ENCODE measurements at places on chromosomes 2 and 18.

DNA sequence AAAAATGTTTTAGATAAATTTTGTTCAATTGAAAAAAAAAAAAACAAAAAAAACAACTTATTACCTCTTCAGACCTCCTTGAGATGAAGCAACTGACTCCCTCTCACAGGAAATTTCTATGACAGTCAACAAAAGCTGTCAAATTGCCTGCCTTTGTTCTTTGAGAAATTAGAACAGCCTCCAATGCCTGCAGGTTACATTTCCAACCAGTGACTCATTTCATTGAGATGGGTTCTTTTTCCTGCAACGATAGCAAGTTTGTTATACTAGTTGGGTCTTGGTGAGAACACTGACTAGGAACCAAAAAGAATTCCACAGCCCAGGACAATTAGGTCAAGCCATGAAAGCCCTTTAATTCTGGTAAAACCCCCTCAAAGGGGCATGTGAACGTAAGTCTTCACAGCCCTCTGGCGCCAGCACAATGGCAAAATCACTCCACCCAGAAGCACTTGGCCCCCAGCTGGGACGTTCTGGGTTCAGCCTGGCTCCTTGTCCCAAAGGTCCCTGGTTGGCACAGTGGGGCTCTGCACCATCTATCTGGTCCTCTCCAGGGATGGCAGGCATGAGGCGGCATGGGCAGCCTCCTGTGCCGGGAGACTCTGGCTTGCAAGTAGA lies 87.0 kb downstream of the SPP2 start:
- no peak overlapping the region for H3K27ac ChIP-seq
- no peak overlapping the region for H3K4me3 ChIP-seq
- H3K36me3 ChIP-seq: no peaks in the 10 kb centered on the region
- H3K4me1 ChIP-seq: no peaks in the 10 kb centered on the region

DNA sequence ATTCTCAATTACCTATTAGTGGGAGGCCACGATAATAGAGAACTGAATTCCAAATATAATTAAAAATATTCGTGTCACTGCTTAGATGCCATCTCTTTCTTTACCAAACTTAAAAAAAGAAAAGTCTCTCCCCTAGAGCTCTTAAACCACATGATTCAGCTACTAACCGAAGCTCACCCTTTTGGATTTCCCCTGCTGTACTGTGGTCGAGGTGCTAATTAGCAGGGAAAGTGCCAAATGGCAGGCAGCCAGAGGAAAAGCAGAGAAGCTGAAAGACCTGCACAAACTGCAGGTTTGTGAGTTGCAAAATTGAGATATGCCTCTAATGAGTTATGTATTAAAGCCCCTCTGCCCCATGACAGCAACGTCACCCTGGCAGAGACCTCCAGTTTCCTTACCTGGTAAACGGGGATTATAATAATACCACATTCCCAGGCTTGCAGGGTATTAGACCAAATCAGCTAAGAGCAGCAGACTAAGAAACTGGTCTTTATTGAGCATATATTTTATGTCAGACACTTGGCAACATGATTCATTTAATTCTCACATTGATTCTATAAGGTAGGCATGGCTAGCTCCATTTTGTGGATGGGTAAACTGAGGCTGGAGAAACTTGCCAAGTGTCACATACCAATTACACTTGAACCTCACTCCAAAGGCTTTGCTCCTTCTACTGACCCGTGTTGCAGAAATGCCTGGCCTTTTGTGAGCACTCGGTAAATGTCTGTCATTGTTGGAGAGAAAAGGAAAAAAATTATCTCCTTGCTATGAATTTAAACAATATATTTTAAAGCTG lies 259.7 kb downstream of the LPIN1 start:
- H3K4me3 ChIP-seq: no peak overlapping the region
- H3K4me1 ChIP-seq: no peaks in the 10 kb centered on the region
- H3K36me3 ChIP-seq: no peaks in the 10 kb centered on the region
- DNase-seq: no peak

DNA sequence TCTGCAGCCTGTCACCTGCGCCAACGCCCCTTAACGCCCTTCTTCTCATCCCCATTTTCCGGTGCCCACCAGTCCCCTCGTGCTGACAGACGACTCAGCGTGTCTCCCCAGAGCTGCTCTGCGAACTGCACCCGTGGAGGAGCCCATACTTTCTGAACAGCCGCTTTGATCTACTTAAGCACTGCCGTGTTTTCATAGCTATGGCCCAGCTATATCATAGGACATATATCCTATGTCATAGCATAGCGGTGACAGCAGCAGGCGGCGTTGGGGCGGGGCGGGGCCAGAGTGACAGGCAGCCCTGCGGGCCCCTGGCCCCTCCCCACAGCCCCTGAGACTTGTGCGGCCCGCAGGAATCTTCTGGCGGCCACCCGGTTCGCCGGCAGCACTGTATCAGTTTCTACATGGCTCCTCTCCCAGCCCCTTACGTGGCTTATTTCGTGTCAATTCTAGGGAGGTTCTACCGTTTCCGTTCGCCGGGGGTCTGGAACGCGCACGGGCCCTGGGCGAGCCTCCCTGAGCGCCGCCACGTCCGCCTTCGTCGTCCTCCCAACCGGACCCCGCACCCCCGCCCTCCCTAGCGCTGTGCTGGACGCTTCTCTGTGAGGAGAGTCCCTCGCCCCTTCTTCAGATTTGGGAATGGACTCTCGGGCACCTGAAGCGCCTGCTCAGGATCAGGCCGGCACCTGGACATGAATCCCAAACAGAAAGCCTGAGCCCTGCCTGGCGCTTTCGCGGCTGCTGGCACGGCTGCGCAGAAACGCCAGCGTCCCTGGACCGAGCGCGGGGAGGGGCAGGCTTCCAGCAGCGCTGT lies 35.4 kb downstream of the PTPN18 start:
- peaks cover 43% of the 10 kb centered on the region for H3K4me1 ChIP-seq
- peak; percentile 62 for DNase-seq
- H3K36me3 ChIP-seq: no peaks in the 10 kb centered on the region
- H3K27ac ChIP-seq: peak overlapping the region; percentile 85

DNA sequence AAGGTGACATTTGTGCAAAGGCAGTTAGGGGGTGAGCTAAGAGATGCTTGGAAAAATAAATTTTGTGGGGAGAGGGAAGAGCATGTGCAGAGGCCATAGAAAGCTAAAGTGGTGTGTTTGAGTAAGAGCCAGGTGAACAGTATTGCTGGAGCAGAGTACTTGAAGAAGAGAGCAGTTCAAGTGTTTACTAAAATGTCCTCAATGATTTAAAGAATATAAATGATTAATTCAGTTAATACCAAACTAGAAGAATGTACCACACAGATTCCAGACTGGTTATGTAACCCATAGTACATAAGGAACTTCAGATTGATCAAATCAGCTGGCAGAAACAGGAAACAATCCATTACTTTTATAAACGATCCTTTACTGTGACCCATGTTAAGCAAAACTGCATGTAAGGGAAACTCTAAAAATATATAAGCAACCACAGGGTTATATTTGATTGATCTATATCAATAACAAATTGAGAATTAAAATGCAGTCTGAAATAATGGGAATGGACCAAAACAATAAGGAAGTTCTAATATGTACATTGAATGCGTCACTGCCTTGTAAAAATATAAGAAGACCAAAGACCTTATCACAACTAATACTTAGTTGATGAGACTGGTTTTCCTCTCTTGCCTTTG lies 76.9 kb downstream of the LDAH start:
- H3K4me1 ChIP-seq: no peaks in the 10 kb centered on the region
- no peak overlapping the region for H3K4me3 ChIP-seq
- no peaks in the 10 kb centered on the region for H3K27me3 ChIP-seq

DNA sequence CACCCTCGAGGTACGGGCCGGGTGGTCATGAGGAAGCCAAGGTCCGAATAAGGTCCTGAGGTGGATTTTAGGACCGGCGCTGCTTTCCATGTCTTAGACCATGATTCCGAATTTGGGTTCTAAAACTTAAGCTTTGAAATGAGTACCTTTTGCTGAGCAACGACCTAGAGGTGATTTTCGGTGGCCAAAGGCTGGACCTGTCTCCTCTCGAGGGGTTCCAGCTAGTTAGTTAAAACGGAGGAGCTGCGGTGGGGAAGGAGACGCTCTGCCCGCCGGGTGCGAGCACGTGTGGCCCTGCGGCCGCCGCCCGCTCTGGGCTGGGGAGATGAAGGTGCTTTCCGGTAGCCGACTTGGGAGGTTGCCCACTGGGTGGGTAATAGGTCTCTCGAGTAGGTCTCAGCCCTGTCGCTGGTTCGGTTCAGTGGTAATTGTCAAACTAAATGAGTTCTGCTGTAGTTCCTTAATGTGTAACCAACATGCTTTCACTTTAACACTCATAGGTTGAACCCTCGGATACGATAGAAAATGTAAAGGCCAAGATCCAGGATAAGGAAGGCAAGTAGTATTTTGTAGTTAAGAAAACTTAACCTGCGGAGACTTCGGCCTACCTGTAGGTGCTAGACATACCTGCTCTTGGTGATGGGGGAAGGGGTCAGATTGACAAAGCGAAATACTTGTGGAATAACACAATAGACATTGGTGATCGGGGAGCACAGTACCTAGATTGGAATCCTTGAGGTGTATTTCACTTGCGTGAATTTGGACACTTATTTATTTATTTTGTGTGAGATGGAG lies 572 bp downstream of the RPS27A start:
- H3K4me3 ChIP-seq: peak overlapping the region; percentile 84
- no peaks in the 10 kb centered on the region for H3K36me3 ChIP-seq
- H3K27me3 ChIP-seq: no peaks in the 10 kb centered on the region
- H3K27ac ChIP-seq: peak overlapping the region; percentile 88
